ENCODE measurements at places on chromosomes 12 and 14.
A peak's percentile ranks its signal among the peaks of the same experiment; 100 is the strongest.

GRCh38 chr12:5154091-5154490 lies 110.4 kb downstream of the KCNA5 start:
- no peak for DNase-seq

- no peak for DNase-seq
These were observed 1021.5 kb upstream of the TMEM132C start for GRCh38 chr12:127245437-127245836.

- no peak for DNase-seq
These were observed 934.9 kb downstream of the LRFN5 start for GRCh38 chr14:42541535-42542001.

- no peak for DNase-seq
These were observed 67.1 kb downstream of the PRKAB1 start for GRCh38 chr12:119735079-119735478.

DNA sequence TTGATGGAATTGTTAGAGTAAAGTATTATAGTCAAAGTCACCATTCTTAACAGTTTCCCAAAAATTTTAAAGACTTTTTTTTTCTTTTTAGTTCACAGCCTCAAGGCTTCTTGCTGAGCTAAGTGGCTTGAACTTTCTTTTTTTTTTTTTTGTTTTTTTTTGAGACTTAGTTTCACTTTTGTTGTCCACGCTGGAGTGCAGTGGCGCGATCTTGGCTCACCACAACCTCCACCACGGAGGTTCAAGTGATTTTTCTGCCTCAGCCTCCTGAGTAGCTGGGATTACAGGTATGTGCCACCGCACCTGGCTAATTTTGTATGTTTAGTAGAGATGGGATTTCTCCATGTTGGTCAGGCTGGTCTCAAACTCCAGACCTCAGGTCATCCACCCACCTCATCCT lies 92.8 kb downstream of the SETD3 start:
- DNase-seq: no peak

GRCh38 chr14:24376448-24377070 lies 8.6 kb downstream of the NFATC4 start:
- no peak for DNase-seq

- DNase-seq: no peak
These were observed 32.3 kb downstream of the MED13L start for GRCh38 chr12:116245189-116245588.

GRCh38 chr14:98957211-98958047 lies 314.6 kb downstream of the BCL11B start:
- no peak for DNase-seq

DNA sequence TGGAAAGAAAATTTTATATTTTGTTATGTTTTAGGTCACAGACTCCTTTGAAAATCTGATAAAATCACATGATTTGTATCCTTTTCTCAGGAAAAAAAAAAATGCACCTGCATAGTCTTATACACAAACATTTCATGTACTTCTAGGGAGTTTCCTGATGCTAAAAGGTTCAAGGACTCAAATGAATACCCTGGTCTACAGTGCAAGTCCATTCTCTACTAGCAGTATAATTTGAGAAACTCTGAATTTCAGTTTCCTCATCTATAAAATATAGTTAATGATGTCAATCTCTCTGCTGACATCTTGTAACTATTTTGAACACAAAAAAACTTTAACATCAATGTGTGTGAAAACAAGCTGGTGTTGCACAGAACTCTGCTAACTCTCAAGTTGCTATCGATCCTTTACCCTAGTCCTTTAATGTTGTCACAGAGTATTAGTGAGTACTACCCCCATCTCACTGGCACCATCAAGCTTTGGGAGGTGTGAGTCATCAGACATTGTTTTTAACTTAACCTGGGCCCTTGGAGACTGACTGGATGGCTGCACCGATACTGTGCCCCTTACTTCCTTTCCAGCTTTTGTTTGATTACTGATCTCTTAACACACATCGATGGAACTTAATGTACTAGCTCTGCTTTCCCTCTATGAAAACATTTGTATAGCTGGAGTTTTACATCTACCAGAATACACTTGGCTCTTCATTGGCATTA lies 251.9 kb upstream of the SOX5 start:
- DNase-seq: no peak

GRCh38 chr14:57692671-57693070 lies 173.2 kb downstream of the SLC35F4 start:
- no peak for DNase-seq

- no peak for DNase-seq
These were observed 17.5 kb downstream of the SSH1 start for GRCh38 chr12:108839890-108840230.

- no peak for DNase-seq
These were observed 144.5 kb upstream of the DCN start for GRCh38 chr12:91327131-91327530.

DNA sequence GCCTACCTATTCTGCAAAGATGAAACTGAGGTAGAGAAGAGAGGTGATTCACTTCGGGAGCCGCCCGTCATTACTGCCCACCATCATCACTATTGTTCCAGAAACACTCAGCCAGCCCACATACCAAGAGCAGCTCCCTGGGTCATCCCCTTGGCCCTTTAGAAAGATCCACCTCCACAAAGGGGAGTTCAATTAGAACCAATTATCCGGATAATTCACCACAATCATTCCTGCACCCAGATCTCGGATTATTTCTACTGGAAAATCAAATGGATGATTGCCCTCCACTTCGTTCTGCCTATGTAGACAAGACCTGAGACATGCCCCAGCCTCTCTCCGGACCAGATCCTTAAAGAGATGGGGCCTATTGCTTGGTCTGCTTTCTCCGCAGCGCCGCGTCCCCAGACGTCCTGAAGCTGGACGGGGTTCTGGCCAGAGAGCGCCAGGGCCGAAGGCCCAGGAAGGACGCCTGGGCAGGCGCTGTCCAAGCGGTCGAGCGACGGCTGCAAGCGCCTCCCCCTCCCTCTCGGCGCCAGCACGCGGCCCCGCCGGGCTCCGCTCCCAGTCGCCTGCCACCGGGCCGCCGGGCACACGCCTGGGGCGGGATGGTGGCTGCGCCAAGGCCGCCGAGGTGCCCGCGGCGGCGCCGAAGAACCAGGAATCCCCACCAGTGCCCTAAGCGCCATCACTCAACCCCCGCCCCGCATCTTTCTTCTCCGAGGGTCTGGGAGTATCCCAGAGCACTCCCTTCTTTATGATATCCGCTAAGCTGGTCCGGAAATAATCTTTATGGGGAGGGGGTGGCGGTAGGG lies 1.3 kb upstream of the ASCL1 start:
- no peak for DNase-seq

- DNase-seq: no peak
These were observed 584 bp upstream of the RFX4 start for GRCh38 chr12:106582249-106582591.

DNA sequence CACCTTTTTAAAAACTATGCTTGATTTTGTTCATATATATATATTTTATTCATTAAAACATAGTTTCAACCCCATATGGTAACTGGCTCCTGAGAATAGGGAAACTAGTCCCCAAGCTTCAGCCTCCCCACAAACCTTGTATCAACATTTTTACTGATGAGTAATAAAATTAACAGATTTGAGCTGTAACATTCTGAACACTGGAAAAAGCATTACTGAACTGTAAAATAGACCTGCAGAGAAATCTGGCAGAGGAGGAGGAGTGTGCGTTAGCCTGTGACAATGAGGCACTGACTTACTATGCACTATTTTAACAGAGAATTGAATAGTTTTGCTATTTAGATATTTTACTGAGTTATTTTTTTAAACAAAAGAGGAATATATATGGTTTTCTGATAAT lies 43.1 kb downstream of the FRS2 start:
- DNase-seq: peak; percentile 49

DNA sequence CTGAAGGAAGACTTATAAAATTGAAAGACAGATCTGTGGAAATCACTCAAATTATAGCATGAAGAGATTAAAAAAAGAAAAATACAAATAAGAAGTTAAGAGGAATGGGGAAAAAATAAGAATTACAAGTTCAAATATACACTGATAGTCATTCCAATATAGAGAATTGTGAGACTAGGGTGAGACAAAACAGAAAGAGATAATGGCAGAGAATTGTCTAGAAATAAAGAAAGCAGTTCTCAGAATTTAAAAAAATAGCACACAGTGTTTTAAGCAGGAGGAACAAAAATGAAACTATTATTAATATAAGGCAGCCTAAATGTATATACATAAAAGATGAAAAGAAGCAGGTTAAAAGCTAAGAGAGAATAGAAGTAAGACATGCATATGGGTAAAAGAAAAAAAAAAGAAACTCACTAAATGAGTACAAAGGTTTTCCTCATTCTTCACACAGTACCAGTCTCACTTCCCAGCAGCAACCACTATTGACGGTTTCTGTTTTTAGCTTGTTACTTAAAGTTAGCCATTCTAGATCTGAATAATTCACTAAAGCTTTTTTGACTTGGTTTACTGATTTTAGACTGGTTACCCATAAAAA lies 31.1 kb downstream of the SLC38A4 start:
- no peak for DNase-seq

DNA sequence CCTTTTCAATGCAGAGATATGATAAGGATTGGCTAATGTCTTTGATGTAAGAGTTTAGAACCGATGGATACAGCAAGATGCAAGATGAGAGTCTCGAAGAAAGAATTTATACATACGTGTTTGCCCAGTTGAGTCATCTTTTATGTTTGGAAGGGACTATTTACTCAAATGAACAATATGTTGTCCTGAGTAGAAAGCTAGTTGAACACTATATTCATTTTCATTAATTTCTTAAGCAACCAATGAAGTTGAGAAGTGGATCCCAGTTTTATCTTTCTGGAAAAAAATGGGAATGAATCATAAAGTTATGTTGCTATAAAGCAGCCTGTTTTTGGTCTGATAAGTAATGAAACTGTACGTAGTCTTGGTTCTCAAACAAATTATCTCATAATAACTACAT lies 1431.7 kb upstream of the FLRT2 start:
- DNase-seq: no peak

DNA sequence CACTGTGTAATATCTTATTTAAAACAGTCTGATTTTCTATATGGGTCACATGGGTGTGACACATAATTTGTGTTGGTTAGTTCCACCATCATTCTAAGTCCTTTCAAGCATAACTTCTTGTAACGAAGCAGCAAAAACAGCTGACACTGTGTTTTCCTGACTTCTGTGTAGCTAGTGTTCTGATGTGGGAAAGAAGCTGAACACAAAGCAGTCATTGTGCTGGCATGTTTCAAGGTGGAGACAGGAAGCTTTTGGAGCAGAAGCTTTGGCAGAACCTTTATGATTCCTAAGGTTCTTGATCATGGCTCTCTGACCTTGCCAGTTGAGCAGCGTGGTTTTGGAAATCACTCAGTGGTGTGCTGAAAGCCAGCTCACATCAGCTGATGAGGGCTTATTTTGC lies 351.7 kb upstream of the MDGA2 start:
- no peak for DNase-seq

GRCh38 chr12:20602641-20603391 lies 92.3 kb upstream of the SLCO1C1 start:
- no peak for DNase-seq

DNA sequence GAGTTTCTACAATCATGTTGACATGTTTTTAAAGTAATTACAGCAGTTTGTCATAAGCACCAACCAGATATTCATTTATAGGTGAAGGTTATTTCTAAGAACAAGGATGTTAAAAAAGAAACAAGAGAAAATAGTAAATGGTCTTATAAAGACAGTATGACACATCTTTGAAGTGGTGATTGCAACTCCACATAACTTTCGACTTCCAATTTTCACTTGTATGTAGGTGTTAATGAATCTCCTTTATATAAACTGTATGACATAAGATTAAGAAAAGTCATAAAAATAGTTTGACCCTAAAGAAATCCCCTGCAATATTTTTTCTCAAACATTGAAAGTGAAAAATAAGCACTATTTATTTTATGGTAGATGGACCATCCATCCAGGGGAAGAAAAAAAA lies 144.8 kb upstream of the PTPRQ start:
- no peak for DNase-seq

- DNase-seq: no peak
These were observed 388.1 kb upstream of the TMPO start for GRCh38 chr12:98127336-98127679.

DNA sequence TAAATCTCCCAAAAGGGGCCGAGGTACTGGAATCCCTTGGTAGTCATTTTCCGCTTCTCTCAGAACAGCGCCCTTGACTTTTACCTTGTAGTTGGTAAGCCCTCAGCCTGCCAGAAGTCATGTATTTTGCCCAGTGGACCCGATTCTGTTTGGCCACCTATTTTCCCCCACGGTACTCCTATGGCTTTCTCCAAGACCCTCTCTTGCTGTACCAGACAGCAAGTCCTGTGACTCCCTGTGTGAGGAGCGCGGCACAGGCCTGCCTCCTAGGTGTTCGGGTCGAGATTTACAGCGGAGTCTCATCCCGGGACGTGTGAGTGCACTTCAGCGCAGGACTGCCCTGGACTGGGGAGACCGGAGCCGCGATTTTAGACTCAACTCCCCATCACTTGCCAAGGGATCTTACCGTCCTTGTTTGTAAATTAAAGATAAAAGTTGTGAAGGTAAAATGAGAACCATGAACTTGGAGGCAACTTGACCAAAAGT lies 1.1 kb upstream of the MBD6 start:
- no peak for DNase-seq

GRCh38 chr14:70789361-70789760 lies 20.0 kb downstream of the MAP3K9 start:
- no peak for DNase-seq

- DNase-seq: no peak
These were observed 5.7 kb downstream of the DNAJC22 start for GRCh38 chr12:49352351-49352750.

DNA sequence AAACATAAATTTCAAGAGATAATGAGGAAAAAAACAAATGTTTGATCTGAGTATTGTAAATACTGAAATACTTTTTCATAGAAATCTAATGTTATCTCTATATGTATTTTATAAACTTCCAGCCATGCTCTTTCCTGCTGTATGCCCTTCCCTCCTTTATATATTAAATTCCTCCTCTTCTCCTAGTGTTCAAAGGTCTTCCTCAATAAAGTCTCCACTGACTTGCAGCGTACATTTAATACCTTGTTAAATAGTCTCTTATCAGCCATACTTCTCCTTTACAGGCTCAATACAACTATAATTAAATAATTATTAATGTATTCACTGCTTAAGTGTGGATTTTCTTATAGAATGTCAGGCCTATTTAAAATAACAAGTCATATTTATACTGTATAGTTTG lies 26.0 kb downstream of the ERGIC2 start:
- DNase-seq: no peak

DNA sequence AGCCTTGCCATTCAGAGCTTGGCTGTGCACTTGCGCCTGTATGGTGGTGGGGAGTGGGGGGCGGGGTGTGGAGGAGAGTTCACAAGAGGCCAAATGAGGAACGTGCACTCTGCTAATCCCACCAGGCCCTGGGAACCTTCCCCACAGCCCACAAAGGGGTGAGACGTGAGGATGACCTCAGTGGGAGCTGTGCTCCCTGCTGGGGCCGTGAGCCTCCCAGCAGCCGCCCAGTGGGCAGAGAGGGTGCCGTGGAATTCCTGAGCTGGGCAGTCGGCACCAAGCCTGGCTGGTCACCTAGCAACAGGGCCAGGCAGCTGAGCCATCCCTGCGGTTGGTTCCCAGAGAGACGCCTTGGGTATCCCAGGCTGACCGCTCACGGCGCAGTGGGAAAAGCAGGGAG lies 53.7 kb downstream of the CCNK start:
- no peak for DNase-seq

- DNase-seq: no peak
These were observed 27.5 kb downstream of the TCHP start for GRCh38 chr12:109927622-109928021.
